Tongue (tissue), 3 donors: ENCODE measurements at places on chromosomes 2 and 18.

GRCh38 chr18:33022370-33022769, 249.5 kb upstream of the KLHL14 start:
- DNase-seq = no peak

GRCh38 chr2:228038967-228039366, 142.5 kb downstream of the SPHKAP start:
- no peak for DNase-seq

- DNase-seq = no peak
Observed at GRCh38 chr18:46485675-46486194, 171.3 kb downstream of the LOXHD1 start.

GRCh38 chr2:241356871-241357260, 781 bp downstream of the FARP2 start:
- peak; percentile 17 for DNase-seq

- no peak for DNase-seq
Observed at GRCh38 chr2:104787298-104788065, 66.4 kb upstream of the POU3F3 start.

GRCh38 chr18:50056185-50056584, 138.8 kb downstream of the MYO5B start:
- no peak for DNase-seq

GRCh38 chr18:48656582-48656981, 117.8 kb downstream of the CTIF start:
- no peak for DNase-seq

DNA sequence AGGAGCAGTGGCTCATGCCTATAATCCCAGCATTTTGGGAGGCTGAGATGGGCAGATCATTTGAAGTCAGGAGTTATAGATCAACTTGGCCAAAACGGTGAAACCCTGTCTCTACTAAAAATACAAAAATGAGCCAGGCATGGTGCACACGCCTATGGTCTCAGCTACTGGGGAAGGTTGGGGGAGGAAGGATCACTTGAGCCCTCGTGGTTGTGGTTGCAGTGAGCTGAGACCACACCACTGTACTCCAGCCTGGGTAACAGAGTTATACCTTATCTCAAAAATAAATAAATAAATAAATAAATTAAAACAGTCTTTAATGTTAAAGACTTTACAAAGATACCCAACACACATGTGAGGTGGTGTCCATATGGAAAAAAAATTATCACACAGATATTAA, 134.0 kb downstream of the C2orf74 start:
- DNase-seq = no peak

GRCh38 chr18:495017-495416, 5.5 kb downstream of the COLEC12 start:
- no peak for DNase-seq

- no peak for DNase-seq
Observed at GRCh38 chr2:213104903-213105202, 46.6 kb downstream of the IKZF2 start.

DNA sequence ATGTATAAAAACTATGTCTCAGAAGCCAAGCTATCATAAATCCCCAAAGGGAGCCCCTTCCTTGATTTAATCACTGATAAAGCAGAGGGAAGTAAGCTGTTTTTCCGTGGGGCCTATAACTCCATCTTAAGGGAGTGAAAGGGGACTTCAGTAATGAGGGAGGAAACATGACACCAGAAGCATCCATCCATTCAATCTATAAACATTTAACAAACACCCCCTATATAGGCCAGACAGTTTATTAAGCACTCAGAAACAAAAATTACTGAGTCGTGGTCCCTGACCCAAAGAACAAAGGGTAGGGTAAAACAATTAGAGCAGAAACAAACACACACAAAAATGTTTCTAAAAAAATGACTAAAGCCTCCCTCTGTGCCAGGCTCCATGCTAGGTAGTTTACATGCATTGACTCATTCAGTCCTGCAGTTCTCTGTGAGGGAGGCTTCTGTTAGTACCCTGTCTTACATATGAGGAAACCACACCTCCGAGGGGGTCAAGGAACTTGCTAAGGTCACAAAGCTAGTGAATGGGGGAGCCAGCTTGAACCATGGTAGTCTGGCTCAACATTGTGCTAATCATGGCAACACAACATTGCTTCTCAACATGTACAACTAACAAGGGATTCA, 472.1 kb downstream of the CDH2 start:
- no peak for DNase-seq

- DNase-seq = no peak
Observed at GRCh38 chr18:36830158-36830495, 1.2 kb downstream of the KIAA1328 start.

- peak; percentile 95 for DNase-seq
Observed at GRCh38 chr2:47225061-47225783, 70.1 kb upstream of the STPG4 start.

GRCh38 chr2:36427790-36428243, 72.2 kb downstream of the CRIM1 start:
- no peak for DNase-seq

- DNase-seq = no peak
Observed at GRCh38 chr2:21289989-21290388, 166.2 kb downstream of the TDRD15 start.

GRCh38 chr2:181190711-181191110, 210.3 kb downstream of the UBE2E3 start:
- peak; percentile 40 for DNase-seq

GRCh38 chr18:48236822-48237221, 172.4 kb downstream of the ZBTB7C start:
- no peak for DNase-seq

- DNase-seq = no peak
Observed at GRCh38 chr18:9172506-9173127, 36.0 kb downstream of the ANKRD12 start.

DNA sequence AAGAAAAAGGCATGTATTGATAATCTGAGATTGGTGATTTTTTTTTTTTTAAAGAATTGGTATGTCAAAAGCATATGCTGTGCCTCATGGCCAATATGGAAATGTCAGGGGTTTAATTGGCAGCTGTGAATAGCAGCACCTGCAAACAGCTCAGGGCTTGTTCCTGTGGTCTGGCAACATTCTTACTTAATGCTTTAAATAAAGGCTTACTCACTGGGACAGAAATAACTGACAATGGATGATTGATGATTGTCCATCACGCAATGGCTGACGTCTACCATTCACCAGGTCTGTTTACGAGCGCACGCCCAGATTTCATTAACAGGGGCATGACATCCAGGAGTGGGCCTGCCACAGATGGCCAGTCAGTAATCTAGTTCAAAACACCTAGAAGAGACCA, 66.7 kb downstream of the ETAA1 start:
- DNase-seq = peak; percentile 42

DNA sequence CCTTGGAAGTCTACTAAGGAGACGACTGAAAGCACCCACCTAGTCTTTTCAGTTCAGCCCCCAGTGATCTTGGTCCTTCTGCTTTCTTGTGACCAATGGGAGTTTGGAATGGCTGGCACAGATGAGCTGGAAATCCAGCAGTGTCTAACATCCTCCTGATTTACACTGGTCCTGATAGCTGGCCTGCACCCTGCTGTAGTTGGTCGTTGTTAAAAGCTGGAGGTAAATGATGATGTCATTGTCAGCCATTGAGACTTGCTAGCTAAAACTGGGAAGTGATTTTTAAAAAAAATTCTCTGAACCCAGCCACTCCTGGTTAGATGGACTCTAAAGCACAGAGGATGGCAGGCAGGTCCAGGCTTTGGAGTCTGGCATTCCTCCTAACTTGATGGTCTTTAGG, 19.3 kb downstream of the CCT7 start:
- DNase-seq = no peak

- peak; percentile 34 for DNase-seq
Observed at GRCh38 chr2:71100195-71100964, 29.6 kb downstream of the MCEE start.

DNA sequence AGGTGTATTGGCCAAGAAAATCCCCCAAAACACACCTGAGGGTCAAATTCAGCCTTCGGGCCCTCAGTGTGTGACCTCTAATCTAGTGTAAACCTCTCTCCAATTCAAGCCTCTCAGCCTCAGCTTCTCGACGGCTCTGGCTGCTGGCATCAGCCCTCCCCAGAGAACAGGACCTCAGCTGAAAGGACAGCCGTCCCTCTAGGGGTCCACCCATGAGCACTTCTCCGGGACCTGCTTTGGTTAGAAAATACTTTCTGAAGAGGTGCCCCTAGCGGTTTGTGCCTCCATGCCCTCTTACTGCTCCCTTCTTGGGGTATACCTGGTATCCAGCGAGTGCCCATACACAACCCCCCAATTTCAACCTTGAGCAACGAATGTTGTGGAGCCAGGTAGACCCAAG, 48.8 kb downstream of the INHBB start:
- no peak for DNase-seq

GRCh38 chr18:54130177-54130576, 94.3 kb downstream of the MBD2 start:
- no peak for DNase-seq

- DNase-seq = no peak
Observed at GRCh38 chr2:20625491-20626391, 25.2 kb downstream of the HS1BP3 start.

DNA sequence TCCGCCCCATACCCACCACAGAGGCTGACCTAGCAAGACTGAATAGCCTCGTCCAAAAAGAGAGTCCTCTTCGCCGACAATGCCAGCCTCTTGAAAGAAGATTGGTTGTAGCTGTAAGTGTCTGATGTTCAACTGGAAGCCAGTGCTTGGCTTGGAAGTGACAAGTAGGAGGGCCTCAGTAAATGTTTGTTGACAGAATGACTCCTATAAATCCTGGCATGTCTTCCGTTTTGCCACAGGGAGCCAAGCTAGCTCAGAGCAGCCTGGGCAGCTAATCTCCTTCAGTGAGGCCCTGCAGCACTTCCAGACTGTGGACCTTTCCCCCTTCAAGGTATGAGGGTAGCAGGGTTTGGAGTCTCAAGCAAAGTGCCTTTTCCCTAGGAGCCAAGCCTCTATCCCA, 14.9 kb downstream of the ELMOD3 start:
- no peak for DNase-seq
